ENCODE measurements at places on chromosomes 12 and 14. TPM values are rescaled to one million over a fixed set of nuclear protein-coding genes. Genes with fewer than 3 reads are reported as not detected.

ADCY6 gene
- total RNA-seq = 22.4 TPM

KRT2 gene
- not detected for total RNA-seq

ACOT4 gene
- not detected for total RNA-seq

POTEG gene
- total RNA-seq = not detected

YAF2 gene
- total RNA-seq = 13.7 TPM

IKZF4 gene
- 2.1 TPM for total RNA-seq

TRMT61A gene
- total RNA-seq = 1.2 TPM

GDF3 gene
- not detected for total RNA-seq

KCNH3 gene
- not detected for total RNA-seq

TBC1D30 gene
- 9.7 TPM for total RNA-seq

LRRC43 gene
- 0.24 TPM for total RNA-seq

TUNAR gene
- total RNA-seq = 13.3 TPM

TDRD9 gene
- total RNA-seq = not detected

CCNK gene
- total RNA-seq = 18.1 TPM

WNT5B gene
- 73.8 TPM for total RNA-seq

CD163L1 gene
- 0.22 TPM for total RNA-seq

RPL10L gene
- not detected for total RNA-seq

SIX6 gene
- 1.4 TPM for total RNA-seq

RITA1 gene
- total RNA-seq = 22.5 TPM

PRKAB1 gene
- 25.3 TPM for total RNA-seq

MSI1 gene
- 40.2 TPM for total RNA-seq

A2M gene
- total RNA-seq = 0.03 TPM

MORN3 gene
- 0.19 TPM for total RNA-seq

STAC3 gene
- 5.1 TPM for total RNA-seq

NYNRIN gene
- 15.5 TPM for total RNA-seq

TTC6 gene
- total RNA-seq = 2.6 TPM

PLD4 gene
- total RNA-seq = not detected

IPO4 gene
- 15.9 TPM for total RNA-seq

TAS2R46 gene
- 1.9 TPM for total RNA-seq

KRT78 gene
- not detected for total RNA-seq

NPAS3 gene
- total RNA-seq = 0.25 TPM

ANKS1B gene
- total RNA-seq = 7.9 TPM

TMEM52B gene
- total RNA-seq = not detected

EFS gene
- 74.3 TPM for total RNA-seq

PMEL gene
- total RNA-seq = 301 TPM

CCDC175 gene
- 0.24 TPM for total RNA-seq

KRT85 gene
- total RNA-seq = not detected

SLCO1B1 gene
- not detected for total RNA-seq

INHBC gene
- total RNA-seq = 0.06 TPM

FBXO21 gene
- total RNA-seq = 114 TPM

Data from neural progenitor cell (in vitro differentiated cells).